Suprapubic skin (tissue), 4 donors: ENCODE measurements at places on chromosomes 7 and 10.

- DNase-seq = no peak
Observed at GRCh38 chr10:76429368-76430060, 998.1 kb downstream of the LRMDA start.

DNA sequence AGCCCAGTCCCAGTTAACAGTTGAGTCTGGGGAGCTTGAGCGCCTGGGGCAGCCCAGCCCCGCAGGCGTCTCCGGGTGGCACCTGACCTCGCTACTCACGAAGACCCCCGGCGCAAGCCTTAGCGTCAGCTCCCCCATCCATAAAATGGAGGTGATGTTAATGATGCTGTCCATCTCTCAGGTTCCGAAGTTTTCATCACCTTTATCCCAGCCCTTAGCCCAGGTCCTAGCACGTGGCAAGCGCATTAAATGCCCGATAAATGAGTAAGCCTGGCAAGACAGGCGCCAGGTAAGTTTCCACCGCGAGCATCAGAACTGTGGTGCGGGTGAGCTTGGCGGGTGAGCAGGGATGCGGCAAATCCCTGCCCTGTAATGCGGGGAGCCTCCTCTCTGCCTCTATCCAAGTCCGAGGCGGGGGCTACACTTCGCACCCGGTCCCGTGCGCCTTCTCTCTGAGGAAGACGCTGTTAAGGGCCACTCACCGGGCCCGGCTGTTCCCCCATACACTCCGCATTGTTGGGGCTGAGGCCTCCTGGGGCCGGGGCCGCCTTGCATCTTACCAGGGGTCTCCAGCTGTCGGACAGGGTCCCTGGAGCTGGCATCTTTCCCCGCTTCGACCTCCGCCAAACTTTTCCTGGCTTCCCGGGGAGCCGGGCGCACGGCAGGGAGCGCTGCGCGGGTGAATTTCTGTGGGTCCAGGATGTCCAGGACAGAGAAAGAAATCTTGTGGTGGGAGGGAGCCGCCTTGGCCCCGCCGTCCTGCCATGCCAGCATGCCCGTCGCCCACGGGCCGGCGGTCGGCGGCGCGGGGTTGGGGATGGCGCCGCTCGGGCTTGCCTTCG is 444 bp downstream of the NKX1-2 start:
- DNase-seq = no peak

DNA sequence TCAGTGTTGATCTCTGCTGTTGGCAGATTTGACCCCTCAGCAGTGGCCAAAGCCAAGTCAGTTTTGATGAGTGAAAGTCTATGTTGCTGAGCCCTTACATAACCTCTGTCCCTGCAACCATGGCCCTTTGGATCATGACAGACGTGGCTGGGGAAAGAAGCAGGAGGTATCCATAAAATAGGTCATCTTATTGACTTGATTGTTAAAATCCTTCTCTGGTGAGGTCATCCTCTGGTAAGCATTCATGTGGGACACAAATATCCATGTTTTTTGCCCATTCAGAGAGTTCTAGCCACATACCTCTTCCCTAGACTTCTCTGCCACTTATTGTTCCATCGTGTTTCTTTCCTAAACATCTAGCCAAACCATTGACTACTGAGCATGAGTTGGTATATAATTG is 251.9 kb upstream of the PTER start:
- no peak for DNase-seq

DNA sequence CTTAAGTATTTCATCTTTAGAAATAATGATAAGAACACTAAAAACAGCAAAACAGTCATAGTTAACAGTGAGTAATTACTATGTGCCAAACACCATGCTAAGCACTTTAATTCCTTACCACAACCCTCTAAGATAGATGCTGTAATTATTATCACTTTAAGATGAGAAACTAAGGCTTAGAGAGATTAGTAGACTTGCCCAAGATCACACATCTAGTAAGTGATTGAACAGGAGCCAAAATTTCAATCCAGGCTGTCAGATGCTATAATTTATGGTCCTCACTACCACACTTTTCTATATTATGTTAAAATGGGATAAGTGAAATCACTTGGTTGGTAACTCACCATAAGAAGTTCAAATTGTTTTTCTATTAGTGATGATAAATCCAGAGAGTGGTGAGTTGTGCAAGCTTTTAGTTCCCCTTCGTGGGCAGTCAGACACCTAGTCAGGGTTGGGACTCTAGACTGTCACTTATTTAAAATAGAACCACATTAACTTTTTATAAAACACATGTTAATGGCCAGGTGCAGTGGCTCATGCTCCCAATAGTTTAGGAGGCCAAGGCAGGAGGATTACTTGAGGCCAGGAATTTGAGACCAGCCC is 85.9 kb upstream of the GATA3 start:
- no peak for DNase-seq

DNA sequence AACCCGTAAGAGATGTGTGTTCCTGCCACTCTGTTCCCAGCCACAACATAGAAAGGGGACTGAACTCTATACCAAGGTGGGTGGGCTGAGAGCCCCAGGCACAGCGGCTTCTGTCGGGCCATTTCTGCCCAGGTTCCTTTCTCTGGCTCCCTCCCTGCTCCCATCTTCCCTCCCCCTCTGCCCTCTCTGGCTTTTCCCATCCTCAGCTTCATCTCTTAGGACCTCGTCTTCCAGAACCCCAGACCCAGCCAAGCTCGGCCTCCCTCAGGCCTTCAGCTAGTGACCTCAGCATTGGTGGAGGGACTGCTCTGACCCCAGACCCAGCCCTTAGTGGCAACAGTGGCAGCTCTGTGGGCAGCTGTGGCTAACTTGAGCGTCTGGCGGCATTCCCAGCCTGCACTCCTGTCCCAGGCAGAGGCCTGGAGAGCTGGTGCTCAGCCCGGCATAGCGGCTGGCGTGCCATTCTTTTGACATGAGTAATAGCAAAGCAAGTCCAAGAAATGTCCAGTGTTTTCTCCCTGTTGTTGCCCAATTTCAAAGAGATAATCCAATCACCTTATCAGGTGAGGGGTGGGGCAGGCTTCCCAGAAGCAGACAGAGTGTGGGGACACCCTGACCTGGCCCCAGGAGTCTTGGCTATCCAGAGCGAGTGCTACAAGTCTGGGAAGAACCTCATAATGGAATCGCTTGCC is 15.9 kb downstream of the PTPRE start:
- no peak for DNase-seq

- no peak for DNase-seq
Observed at GRCh38 chr10:72030762-72031543, 57.4 kb downstream of the SPOCK2 start.

DNA sequence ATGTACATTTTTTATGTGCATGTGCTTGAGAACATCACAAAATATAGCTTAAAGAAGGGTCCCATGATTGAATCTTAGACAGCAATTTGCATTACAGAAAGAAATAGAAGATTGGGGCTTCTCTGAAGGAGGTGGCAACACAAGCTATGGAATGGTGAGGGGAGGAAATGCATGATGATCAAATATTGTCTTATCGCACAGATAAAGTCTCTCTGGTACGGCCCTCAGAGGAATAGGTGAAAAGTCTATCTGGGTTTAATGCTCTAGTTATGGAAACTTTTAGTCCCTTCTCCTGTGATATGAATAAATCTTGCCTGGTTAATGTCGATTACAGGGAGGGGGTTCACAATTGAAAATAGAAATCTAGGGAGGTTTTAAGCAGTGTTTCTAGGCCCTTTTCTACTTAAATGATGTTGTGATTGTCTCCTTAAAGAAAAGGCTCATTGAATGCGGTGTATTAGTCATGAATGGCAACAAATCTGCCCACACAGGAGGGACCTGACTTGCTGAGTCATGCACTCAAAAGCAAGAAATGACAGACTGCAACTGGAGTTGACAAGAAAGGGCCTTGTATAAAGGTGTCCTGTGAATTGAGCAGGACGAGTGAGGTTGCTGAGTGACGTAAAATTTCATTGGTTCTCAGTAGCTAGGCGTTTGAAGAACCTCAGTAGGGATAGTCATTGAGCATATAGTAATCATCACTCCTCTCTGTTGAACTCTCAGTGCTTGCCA is 133.4 kb upstream of the CSTF2T start:
- DNase-seq = no peak
